ENCODE measurements at places on chromosomes 2 and 18.

- DNase-seq: no peak
These were observed 69.7 kb downstream of the ADAM23 start for GRCh38 chr2:206512999-206513398.

GRCh38 chr18:45837283-45838070 lies 12.0 kb downstream of the SIGLEC15 start:
- no peak for DNase-seq

DNA sequence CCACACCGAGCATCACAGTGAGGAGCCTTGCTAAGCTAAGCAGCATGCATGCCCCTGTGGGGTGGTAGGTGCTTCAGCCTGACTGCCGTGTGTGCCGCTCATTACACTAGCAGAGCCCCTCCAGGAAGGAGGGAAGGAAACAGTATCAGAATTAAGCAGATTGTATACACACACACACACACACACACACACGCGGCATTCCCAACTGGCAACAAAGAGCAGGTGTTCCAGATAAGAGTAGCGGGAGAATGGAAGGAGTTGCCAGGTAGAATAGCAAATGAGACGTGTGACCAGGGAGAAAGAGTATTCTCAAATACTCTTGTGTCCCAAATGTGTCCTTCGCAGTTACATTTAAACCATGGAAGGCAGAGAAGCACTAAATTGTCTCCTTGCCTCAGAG lies 47.6 kb upstream of the TTC39C start:
- no peak for DNase-seq

DNA sequence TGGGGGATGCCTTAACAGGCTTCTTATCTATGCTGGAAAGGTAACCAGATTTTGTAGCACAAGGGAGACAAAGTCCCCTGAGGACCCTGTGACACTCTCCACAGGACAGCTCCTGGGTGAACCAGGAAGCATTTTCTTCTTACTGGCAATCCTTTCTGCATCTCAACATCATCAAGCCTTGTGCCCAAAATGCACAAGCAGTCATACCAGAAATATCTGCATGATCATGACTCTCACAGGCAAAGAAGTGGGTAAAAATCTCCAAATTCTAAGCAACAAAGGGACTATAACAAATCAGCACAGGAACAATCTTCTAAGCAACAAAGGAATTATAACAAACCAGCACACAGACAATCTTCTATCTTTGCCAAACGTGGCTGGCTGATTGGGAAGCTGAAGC lies 99.1 kb upstream of the CD226 start:
- no peak for DNase-seq

GRCh38 chr2:151937966-151938365 lies 109.7 kb upstream of the ARL5A start:
- no peak for DNase-seq

DNA sequence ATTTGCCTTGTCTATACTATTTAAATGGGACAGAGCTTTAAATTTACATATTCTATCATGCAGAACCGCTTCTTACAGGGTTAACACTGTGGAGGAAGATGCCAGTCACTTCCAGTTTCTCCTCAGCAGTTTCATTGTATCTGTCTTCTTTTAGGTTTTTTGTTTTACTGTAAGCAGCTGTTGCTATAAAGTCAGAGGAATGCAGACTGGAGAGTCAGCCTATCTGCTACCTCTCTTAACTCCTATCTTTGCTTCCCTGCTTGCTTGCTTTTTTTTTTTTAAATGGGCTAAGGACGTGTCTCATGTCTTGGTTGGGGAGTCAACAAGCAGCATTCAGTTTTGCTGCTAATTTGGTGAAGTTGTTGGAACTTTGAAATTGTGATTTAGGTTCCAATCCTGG lies 8.9 kb downstream of the EPC2 start:
- no peak for DNase-seq

GRCh38 chr2:184346338-184346862 lies 251.9 kb upstream of the ZNF804A start:
- no peak for DNase-seq

DNA sequence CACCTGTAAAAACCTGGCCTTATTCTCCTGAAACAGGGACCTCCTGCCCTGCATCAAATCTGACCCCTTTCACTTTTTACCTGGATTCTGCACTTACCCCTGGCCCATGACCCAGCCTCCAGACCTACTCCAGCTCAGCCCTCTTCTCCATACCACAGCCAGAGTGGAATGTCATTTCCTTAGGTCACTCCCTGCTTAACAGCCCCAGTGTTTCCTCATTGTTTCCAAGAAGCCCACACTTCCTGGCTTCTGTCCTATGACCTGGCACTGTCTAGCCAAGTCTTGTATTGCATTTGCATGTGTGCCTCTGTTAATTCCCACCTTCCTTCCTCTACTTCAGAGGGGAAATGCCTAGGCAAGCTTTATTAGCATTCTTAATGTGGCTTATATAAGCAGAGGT lies 51.4 kb upstream of the TRIB2 start:
- DNase-seq: no peak

DNA sequence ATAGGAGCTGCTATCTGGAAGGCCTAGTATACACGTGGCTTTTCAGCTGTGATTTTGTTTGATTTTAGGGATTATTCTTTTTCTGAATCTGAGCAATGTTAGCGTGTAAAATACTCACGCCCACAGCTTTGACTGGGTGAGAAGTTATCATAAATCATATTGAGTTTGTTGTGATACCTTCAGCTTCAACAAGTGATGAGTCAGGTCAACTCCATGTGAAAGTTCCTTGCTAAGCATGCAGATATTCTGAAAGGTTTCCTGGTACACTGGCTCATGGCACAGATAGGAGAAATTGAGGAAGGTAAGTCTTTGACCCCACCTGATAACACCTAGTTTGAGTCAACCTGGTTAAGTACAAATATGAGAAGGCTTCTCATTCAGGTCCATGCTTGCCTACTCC lies at the start of gene GKN1:
Gene GKN1, plus strand, starts transcription at position 386 of the 400 bp plus-strand sequence. CDS start 42 bp downstream, outside the sequence.
- no peak for DNase-seq

- no peak for DNase-seq
These were observed 20.1 kb upstream of the ID2 start for GRCh38 chr2:8661736-8662135.

- DNase-seq: no peak
These were observed 580.3 kb upstream of the TMEFF2 start for GRCh38 chr2:192775011-192775410.

DNA sequence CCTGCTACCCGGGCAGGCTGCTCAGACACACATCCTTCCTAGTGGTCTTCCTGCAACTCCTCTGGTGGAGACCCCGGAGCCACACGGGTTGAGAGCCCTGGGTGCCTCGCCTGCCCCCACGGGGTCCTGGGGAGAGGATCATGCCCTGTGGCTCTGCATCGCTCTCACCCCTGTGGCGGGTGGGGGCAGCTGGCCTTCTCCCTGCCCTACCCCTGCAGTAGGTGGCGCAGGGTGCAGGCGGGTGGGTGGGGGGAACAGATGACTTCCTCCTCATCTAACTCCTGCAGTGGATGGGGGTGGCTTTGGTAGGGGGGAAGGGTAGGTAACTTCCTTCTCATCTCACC lies 38.5 kb downstream of the TSHZ1 start:
- no peak for DNase-seq

GRCh38 chr2:29335396-29335795 lies 220.2 kb downstream of the CLIP4 start:
- no peak for DNase-seq

DNA sequence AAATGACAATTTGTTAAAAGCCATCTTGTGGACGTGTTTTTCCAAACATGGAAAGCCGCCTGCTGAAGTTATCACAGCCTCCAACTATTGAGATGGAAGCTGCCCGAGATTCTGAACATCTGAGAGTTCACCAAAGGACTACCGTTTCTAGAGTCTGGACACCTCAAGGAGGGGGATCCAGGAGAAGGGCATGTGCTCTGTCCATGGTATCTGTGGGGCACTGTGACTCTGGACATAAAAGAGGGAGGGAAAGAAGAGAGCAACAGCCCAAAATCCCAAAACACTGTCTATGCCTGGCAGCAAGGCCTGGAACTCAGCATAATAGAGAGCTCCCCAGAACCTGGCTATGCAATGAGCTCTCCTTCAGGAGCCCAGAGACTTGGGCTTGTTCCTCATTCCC lies 319.9 kb downstream of the EN1 start:
- no peak for DNase-seq

DNA sequence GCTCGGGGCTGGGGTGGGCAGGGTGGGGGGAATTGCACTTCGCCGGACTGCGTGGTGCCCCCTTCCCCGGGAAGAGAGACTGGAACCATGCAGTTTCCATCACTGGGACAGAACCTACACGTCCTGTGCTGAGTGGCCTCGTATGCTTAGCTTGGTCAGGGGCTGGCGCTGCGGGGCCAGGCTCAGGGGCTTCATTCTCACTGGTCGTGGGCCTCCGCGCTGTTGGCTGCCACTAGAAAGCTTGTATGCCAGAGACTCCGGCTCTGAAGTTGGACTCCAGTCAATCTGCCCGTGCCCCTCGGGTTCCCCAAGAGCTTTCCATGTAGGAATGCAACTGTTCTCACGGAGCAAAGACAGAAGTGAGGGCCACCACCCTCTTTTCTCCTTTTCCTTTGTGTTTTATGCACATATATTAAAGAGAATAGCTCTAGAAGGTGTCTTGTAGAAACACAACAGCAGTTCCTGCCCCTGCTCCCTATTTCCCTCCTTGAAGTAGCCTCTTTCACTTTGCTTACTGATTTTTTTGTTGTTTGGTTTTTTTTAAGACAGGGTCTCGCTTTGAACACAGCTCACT lies 64.0 kb upstream of the YWHAQ start:
- no peak for DNase-seq

GRCh38 chr2:239398521-239398921 lies 2.3 kb downstream of the HDAC4 start:
- DNase-seq: no peak

- DNase-seq: no peak
These were observed 20.6 kb downstream of the EHD3 start for GRCh38 chr2:31254237-31255203.

GRCh38 chr2:121064186-121064585 lies 220.8 kb downstream of the TFCP2L1 start:
- no peak for DNase-seq

- DNase-seq: peak; percentile 14
These were observed at the start of gene EFHD1 for GRCh38 chr2:232633413-232634205. EFHD1 (plus strand) TSS chr2:232633604; CDS start chr2:232633705, 101 bp downstream.

DNA sequence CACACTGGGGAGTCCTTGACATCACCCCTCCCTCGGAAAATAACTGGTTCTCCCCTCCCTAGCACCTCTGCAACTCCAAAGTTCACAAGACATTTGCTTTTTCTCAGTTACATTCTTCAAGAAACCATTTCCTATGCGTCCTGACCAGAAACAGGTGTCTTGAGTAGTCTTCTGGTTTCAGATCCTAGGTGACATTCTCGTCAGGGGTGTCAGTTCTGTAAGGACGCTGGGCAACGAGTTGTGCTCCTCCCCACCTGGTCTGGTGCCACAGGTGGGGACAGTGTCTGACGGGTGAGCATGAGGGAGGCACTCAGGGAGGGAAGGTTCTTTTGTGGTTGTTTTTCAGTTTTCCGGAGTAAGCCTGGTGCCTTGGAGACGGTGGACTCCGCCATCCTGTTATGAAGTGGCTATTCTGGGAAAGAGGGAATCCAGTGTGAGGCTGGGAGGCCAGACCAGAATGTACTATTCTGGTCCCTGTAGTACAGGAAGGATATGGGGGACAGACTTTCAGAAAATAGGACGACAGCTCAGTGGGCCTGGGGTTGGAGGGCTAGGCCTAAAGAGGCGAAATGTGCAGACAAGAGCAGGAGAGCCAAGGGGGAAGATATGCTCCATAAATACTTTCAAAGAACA lies 50.6 kb downstream of the EPAS1 start:
- no peak for DNase-seq

DNA sequence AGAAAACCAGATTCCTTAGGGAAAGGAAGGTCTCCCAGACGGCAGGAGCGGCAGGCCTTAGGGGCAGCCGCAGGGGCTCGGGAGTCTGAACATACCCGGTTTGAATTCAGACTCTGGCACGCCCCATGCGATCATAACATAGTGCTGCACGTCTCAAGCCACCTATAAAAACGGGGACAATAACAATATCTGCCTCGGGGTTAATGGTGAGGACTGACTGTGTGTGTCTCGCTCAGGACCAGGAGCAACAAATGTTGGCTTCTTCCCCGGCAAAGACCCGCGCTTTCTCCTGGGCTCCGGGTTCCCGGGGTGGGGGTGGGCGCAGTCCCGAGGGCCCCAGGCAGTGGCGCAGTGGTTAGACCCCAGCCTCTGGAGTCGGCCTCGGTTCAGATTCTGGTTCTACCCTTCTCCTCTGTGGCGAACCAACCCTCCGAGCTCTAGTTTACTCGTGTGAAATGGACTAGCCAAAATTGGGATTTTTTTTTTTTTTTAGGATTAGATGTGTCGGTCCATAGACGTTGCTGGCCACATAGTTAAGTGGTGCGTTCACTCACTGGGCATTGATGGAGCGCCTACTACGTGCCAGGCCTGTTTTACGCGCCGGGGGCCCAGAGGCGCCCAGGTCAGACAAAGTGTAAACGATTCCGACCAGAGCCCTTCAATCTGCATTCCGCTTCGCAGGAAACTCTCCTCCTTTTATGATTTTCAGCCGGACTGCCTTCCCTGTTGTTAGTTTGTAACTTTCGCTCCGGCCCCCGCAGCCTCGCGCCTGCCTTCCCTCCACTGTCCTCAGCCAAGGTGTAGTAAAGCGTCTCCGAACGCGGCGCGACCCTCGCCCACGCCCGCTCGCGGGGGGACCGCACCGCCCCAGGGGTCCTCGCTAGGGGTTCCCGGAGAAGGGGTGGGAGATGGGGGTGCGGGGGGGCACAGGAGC lies 820 bp upstream of the SH3BP4 start:
- no peak for DNase-seq

- no peak for DNase-seq
These were observed 33.8 kb downstream of the HS1BP3 start for GRCh38 chr2:20617081-20617575.

- no peak for DNase-seq
These were observed 44.6 kb downstream of the THUMPD2 start for GRCh38 chr2:39734445-39734844.

GRCh38 chr2:119753041-119753929 lies 6.4 kb upstream of the PTPN4 start:
- DNase-seq: no peak

Measured in central memory CD8-positive, alpha-beta T cell (primary cell).